Stimulated activated CD4-positive, alpha-beta T cell treated with anti-CD3 and anti-CD28 coated beads, Interleukin-2, amount 100 ng/mL, for 48 hours (primary cell): ENCODE measurements at places on chromosomes 3 and 15.

DNA sequence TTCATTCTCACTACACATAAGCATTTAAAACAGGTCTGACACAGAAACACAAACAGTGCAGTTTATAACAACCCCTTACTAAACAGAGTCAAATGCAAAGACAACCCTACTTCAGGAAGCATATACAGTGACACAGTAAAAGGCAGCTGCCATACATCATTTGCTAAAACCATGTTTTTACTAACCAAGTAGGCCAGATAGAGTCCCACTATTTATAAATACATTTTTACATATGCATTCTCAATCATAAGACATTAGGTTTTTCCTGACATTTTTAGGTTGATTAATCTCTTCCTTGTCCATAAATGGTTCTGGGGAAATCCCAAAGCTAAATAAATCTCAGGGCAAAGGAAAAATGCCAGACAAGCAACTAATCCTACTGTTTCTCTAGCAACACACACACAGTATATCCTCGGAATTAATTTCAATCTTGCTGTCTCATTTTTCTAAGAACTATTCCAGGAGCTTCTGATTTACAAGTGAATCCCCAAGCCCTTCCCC is 39.0 kb downstream of the CHAC1 start:
- DNase-seq, result no peak

- no peak for DNase-seq
Measured at GRCh38 chr3:48702320-48702920, 14.6 kb downstream of the IP6K2 start.

DNA sequence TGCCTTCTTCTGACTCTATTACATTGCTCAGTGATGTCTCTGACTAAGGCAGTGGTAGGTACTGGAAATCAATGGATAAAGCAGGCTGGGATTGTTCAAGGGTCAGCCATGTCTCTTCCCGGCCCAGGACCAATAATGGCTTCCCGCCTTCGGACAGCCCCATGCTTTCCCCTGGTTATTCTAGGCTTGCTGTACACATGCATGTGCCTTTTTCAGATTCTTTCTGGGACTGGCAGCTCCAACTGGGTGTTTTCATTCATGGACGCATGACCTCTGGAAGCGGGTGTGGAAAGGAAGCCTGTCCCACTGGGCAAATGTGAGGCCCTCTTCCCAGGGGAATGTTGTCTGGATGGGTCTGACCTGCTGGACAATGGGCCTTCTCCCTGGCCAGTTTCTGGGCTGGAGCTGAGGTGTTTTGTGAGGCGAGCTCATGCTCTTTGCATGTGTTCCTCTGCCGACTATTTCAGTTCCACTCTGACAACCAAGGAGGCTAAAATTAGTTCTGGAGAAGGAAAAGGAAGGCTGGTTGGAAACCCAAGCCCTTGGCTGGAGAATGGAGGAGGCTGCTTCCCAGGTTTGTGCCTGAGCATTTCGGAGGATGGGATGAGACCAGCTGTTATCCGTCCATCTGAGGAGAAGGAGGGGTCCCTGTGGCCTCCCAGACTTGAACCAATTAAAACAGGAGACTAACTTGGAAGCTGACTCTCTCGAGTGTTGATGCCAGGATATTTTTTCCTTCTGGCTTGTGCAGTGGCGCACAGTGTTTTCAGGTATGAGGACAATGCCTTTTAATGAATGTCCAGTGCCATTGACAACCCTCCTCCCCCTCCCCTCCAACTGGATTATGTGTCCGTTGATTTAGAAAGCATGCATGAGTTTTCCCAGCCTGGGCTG is 6.9 kb downstream of the ACVR2B start:
- DNase-seq, result no peak

GRCh38 chr3:71129611-71130431 is 453.7 kb downstream of the FOXP1 start:
- DNase-seq, result no peak

GRCh38 chr3:78076379-78076778 is 1036.5 kb downstream of the ROBO2 start:
- DNase-seq, result no peak

- no peak for DNase-seq
Measured at GRCh38 chr3:30368978-30369377, 237.4 kb upstream of the TGFBR2 start.

GRCh38 chr3:124409650-124410275 is 320.5 kb upstream of the UMPS start:
- no peak for DNase-seq

DNA sequence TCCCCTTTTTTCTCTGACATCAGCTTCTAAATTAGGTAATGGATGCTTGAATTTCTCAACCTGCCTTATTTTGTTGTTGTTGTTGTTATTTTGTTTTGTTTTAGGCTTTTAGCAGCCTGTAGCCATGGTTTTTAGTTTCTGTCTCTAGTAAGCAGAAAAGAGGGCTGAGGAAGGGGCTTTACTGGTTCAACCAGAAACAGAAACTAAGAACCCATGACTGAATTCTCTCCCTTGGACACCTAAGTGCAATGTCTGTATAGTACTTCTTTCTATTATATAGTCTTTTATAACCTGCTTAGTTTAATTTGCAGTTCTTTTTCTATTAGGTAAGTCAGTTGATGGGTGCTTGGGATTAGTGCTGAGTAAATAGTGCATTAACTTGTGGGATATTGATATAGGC is 129.0 kb downstream of the BBX start:
- DNase-seq, result no peak

- DNase-seq, result no peak
Measured at GRCh38 chr3:160735826-160736225, 20.2 kb upstream of the PPM1L start.

DNA sequence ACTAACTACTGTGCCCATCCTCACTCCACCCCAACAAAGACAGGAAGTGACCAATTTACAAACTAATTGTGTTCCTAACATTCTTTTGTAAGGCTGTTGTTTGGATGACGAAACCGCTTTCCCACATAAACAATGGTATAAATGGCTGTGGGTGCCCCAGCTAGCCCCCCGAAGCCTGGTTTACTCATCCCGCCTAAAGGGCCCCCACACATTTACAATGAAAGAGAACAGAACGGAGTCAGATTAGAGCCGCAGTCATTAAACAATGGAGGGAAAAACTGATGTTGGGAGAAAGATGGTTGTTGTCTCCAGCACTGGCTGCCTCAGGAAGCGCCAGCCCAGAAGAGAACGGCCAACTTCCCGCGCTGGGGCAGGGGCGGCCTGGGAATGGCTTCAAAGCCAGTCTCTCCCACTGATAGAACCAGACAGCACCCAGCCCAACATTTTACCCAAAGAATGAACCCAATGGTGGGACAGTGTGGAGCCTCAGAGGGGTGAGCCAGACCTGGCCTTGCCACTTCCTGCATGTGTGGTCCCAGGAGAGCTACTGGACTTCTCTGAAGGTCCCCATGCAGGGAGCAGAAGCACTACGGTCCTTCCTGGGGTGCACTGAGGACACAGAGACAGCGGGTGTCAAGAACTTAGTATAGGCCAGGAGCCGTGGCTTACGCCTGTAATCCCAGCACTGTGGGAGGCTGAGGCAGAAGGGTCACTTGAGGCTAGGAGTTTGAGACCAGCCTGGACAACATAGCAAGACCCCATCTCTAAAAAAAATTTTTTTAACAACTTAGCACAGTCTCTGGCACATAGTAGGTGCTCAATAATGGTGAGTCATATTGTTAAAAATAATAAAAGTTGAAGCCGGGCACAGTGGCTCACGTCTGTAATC is 75.8 kb upstream of the GATA2 start:
- DNase-seq, result no peak

DNA sequence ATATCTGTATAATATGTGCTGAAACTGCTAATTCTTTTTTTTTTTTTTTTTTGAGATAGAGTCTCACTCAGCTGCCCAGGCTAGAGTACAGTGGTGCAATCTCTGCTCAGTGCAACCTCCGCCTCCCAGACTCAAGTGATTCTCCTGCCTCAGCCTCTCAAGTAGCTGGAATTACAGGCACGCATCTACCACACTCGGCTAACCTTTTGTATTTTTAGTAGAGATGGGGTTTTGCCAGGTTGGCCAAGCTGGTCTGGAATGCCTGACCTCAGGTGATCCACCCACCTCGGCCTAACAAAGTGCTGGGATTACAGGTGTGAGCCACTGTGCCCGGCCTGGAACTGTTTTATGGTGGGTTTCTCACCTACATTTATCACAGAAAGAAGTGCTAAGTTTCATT is 307.8 kb upstream of the STT3B start:
- DNase-seq, result no peak

DNA sequence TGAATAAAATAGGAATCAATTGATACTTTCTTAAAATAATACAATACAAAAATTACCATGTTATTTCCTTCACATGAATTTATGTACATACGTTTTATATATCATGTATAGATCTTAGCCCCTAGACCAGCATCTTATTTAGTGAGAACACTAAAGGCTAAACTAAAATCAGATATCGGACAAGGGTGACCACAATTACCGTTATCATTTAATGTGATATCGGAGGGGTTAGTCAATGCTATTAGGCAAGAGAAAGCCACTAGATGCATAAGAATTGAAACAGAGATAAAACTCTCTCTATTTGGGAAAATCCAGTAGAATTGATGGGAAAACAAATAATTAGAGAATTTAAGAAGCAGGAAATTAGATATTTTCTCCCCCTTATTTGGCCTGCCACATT is 46.5 kb upstream of the TIMP4 start:
- no peak for DNase-seq

DNA sequence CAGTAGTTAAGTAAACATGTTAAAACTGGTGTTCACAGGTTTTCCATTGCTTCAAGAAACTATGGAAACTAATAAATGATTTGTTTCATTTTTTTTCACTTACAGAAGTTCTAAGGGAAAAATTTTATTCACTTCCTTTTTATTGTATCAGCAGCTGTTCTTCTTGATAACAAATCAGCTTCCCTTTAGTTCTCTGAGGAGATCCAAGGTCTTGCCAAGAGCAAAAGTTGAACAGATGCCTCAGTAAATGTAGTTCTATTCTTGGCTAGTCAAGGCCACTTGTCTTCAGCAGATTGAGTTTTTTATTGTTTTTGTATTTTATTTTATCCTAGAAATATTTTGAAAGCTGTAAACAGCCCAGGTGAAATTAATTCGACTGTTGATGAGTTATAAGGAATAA is 41.8 kb downstream of the KCNH8 start:
- no peak for DNase-seq

DNA sequence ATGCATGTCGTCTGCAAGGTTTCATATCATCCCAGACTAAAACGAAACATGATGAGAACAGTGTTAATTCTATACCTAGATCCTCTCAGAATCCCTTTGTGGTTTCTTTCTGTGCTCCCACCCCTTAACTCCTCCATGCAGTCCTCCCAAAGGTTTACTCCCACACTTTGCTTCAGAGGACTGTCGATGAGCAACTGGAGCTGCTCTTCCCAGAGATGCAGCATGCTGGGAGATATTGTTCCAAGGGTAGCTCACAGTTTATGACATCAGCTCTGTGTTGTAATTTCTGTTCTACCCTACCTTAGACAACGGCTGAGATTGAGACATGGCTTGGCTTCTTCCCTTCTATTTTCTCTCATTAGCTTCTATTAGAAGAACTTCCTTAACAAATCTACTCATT is 313.0 kb upstream of the COL8A1 start:
- DNase-seq, result no peak

DNA sequence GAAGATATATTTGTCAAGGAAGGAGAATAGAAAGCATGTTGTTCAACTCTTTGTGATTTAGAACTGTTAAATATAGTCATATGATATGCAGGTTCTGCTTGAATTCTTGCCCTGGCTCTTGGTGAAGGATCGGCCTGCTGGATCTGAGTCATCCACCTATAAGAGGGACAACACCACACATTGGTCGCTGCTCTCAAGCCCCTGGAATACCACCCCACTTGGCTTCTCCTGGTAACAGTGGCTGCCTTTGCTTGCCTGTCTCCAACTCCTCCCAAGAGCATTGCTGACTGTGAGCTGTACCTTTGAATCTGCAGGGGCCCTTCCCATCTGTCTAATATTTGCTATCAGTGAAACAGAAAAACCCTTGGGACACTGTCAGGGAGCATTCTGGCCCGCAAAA is 78.9 kb upstream of the DGKG start:
- no peak for DNase-seq

GRCh38 chr3:62134061-62134496 is 239.3 kb downstream of the FEZF2 start:
- DNase-seq, result no peak

DNA sequence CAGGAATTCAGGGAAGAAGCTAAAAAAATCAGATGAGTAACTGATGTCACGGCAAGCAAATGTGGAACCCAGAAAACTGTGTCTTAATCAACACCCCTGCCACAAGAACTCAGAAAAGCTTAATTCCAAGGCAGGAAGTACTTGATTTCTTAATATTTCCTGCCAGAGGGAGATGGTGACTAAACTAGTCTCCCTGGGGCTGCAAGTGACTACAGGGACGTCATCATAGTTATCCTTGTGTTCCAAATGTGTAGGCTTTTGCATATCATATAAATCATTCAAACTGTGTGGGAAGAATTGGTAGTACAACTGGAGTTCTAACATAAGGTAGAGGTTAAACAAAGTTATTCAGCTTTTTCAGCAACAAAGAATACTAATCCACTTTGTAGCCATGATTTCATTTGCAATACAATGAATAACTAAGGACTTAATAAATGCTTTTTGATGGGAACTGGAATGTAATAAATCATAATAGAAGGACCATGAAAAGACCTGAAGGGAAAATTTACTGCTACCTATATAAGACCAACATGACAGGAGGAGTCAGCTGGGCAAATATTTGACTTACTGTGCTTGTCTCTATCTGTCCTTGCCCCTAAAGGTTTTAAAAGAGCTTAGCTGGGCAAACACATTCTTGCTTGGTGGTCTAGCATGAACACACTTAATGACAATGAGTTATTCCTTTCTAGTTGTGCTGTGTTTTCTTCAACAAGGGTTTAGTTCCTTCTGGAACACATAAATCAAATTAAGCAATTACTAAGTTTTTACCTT is 76.0 kb upstream of the NECTIN3 start:
- DNase-seq, result no peak

GRCh38 chr15:62452026-62452425 is 286.9 kb upstream of the C2CD4B start:
- DNase-seq, result no peak

DNA sequence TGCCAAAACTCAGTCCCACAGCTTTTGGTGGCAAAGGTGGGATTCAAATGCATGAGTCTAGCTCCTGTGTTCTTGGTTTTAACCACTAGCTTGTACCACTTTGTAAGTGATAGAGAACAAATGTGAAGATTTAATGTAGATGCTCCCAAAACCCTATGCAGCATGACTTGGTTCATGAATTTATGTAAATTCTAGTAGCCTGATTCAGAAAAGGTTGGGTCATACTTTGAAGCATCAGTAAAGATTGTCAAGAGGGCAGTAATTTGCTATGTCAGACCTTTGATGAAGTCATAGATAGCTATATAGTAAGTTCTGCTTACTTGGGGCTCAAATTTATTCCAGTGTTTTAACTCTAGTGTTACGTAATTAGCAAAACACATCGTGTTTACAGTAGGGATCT is 75.6 kb downstream of the VPS8 start:
- no peak for DNase-seq

DNA sequence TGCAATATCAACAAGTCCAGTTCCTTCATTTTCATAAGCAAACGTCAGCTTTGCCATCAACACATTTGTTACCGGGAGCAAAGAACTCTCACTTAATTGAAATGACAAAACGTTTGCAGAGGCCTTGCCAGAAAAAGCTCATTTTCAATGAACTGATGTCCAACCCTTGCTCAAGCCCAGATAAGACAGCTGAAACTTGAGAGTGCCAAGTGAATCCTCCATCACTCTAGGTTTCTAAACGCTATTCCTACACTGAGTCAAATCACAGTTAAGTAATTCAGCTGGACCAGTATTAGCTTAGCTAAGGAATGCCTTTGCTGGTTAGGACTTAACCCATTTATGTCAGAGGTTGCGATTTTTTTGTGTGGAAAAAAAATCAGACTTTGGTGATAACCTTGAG is 11.5 kb downstream of the CHSY1 start:
- no peak for DNase-seq

- DNase-seq, result no peak
Measured at GRCh38 chr15:34620142-34620541, 36.7 kb upstream of the GOLGA8B start.
